ENCODE measurements at places on chromosomes 16 and 17.

- peaks cover 11% of the 10 kb centered on the region for H3K4me1 ChIP-seq
- H3K27ac ChIP-seq = peak overlapping the region; percentile 59
- no peaks in the 10 kb centered on the region for H3K36me3 ChIP-seq
Measured at GRCh38 chr17:31093866-31094599, 744 bp upstream of the NF1 start.

GRCh38 chr17:48556229-48556575 lies 11.3 kb upstream of the HOXB2 start:
- peaks cover 28% of the 10 kb centered on the region for H3K27me3 ChIP-seq
- H3K36me3 ChIP-seq = no peaks in the 10 kb centered on the region

DNA sequence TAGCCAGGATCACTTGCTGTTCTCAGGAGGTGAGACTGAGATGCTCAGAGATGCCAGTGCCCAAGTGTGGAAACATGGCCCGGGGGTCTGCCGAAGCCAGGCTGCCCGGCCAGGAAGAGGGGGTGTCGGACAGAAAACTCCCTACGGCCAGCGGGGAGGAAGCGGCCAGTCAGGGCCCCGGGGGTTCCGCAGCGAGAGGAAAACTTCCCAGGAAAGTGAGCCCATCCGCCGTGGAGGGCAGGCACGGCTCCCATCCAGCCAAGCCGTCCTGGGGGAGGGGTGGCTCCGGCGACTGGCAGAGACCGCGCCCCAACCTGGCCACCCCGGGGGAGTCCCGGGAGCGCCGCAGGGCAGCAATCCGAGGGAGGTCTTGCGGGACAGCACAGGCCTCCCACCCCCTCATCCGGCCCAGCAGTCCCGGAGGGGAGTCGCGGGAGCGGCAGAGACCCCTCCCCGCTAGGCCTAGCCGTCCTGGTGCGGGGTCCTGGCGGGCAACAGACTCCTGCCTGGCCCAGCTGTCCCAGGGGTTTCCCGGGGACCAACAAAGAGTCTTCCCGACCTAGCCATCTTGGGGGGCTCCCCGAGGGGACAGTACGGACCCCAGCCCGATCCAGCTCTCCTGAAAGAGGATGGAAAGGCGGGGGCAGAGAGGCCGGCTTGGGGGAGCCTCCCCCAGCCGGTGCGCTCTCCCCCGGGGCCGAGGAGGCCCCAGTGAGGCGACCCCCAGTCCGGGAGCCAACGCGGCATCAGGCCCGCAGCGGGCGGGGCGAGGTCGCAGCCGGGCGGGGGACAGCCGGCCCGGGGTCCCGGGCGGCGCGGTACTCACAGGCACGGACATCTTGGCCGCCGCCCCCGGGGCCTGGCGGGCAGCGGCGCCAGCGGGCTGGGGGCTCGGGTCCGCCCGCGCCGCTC lies 13.8 kb upstream of the BCAR1 start:
- no peak overlapping the region for H3K27ac ChIP-seq
- DNase-seq = no peak
- peak overlapping the region; percentile 50 for H3K4me3 ChIP-seq
- H3K36me3 ChIP-seq = no peaks in the 10 kb centered on the region
- peaks cover 3% of the 10 kb centered on the region for H3K4me1 ChIP-seq
- H3K27me3 ChIP-seq = peaks cover 68% of the 10 kb centered on the region

DNA sequence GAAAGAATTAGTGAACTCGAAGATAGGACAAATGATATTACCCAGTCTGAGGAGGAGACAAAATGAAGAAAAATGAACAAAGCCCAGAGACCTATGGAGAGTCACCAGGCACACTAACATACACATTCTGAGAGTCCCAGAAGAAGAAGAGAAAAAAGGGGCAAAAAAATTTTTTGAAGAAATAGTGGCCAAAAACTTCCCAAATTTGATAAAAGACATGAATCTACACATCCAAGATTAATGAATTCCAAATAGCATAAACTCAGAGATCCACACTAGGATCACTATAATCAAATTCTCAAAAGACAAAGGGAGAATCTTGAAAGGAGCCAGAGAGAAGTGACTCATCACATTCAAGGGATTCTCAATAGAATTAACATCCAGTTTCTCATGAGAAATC lies 3.4 kb upstream of the OR4D1 start:
- no peak overlapping the region for H3K27ac ChIP-seq
- no peaks in the 10 kb centered on the region for H3K4me1 ChIP-seq
- no peaks in the 10 kb centered on the region for H3K27me3 ChIP-seq
- no peak overlapping the region for H3K4me3 ChIP-seq
- DNase-seq = no peak

- H3K4me3 ChIP-seq = no peak overlapping the region
- no peak overlapping the region for H3K27ac ChIP-seq
- no peaks in the 10 kb centered on the region for H3K4me1 ChIP-seq
- H3K27me3 ChIP-seq = peaks cover 6% of the 10 kb centered on the region
- H3K36me3 ChIP-seq = no peaks in the 10 kb centered on the region
Measured at GRCh38 chr17:68566442-68566738, 34.8 kb downstream of the FAM20A start.

DNA sequence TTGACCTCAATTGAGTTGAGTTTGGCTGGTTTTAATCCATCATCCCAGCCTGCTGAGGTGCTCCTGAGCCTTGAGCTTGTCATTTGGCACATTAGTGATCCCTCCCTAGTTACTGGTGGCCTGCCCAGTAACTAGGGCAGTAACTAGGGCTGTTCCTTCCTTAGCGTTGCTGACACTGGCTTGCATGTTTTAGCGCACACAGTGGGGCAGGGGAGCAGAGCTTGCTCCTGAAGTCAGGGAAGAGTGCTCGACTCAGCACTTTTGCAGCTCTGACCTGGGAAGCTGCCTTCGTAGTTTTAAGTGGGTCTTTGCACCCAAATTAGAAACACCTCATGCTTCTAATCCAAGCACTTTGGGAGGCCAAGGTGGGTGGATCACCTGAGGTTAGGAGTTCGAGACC lies 15.7 kb downstream of the CCDC42 start:
- DNase-seq = no peak
- no peak overlapping the region for H3K4me3 ChIP-seq
- H3K4me1 ChIP-seq = no peaks in the 10 kb centered on the region
- peaks cover 3% of the 10 kb centered on the region for H3K27me3 ChIP-seq

GRCh38 chr16:85570213-85570734 lies 42.8 kb upstream of the GSE1 start:
- DNase-seq = peak; percentile 65
- H3K4me1 ChIP-seq = peaks cover 59% of the 10 kb centered on the region
- H3K4me3 ChIP-seq = peak overlapping the region; percentile 51
- H3K36me3 ChIP-seq = peaks cover 27% of the 10 kb centered on the region

DNA sequence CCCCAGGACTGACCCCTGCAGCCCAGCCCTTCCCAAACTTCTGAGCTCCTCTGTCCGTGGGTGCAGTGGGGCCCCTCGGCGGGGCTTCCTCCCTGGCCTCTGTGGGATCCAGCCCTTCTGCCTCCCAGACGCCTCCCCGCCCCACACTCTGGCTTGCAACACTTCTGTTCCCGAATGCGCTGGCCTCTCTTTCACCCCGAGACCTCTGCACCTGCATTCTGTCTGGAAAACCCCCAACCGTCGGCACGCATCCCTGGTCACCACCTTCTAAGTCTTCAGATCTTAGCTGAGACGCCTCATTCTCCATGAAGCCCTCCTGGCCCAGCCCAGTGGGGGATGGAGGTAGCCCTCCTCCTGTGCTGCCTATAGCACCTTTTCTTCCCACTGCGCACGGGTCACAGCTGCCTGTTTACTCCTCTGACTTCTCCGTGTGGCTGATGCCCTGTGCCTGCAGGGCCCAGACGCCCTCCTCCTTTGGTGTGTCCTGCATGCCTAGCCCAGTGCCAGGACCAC lies 26.4 kb downstream of the TMEM235 start:
- no peak for DNase-seq
- peak overlapping the region; percentile 18 for H3K27ac ChIP-seq
- no peaks in the 10 kb centered on the region for H3K27me3 ChIP-seq
- no peak overlapping the region for H3K4me3 ChIP-seq
- H3K4me1 ChIP-seq = peaks cover 27% of the 10 kb centered on the region

DNA sequence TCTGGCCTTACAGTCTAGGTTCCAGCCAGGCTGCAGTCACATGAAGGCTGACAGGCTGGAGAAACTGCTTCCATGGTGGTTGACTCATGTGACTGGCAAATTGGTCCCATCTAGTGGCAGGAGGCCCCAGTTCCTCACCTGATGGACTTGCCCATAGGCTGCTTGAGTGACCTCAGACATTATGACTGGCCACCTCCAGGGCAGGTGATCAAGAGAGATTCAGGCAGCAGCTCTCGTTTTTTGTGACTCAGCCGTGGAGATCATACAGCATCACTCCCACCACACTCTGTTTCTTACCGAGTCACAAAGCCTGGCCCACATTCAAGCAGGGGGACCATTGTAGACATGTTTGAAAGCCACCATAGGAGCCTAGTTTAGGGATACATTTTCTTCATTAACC lies 34.5 kb downstream of the SIAH1 start:
- H3K4me1 ChIP-seq = peaks cover 26% of the 10 kb centered on the region
- peaks cover 41% of the 10 kb centered on the region for H3K36me3 ChIP-seq
- no peak overlapping the region for H3K4me3 ChIP-seq
- DNase-seq = no peak
- H3K27me3 ChIP-seq = no peaks in the 10 kb centered on the region

DNA sequence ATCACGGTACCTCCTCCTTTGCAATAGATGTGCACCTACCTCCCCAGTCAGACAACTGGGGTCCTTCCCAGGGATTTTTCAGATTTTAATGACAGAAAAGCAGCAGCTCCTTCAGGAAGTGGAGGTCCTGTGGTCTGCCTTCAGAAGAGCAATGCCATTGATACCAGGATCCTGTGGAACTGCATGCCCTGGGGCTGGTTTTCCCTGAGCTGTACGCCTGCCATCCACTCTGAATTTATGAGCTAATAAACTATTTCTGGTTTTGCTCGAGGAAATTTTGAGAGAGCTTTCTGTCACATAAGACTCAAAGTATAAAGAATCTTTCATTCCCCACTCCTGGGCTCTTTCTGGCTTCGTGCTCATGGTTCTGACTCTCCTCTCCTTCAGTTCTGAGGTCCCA lies 10.0 kb upstream of the CCL23 start:
- no peak overlapping the region for H3K27ac ChIP-seq
- H3K27me3 ChIP-seq = peaks cover 38% of the 10 kb centered on the region
- no peaks in the 10 kb centered on the region for H3K36me3 ChIP-seq
- DNase-seq = no peak
- H3K4me1 ChIP-seq = no peaks in the 10 kb centered on the region

DNA sequence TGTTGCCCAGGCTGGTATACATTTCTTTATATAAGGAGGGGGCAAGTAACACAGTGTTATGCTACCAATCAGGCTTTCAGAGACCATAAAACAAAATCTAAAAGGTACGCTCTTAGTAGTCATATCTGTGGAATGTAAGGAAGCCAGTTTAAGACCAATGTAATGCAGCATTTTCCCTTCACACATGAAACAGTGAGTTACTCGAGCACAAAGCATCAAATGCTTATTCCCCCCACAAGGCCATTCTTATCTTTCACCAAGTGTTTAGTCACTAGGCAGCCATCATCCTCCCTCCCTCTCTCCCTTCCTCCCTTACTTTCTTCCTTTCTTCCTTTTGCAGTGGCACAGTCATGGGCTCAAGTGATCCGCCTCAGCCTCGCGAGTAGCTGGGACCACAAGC lies 12.8 kb downstream of the HMOX2 start:
- peak overlapping the region; percentile 85 for H3K27ac ChIP-seq
- no peak overlapping the region for H3K4me3 ChIP-seq
- no peak for DNase-seq
- peaks cover 61% of the 10 kb centered on the region for H3K4me1 ChIP-seq
- H3K36me3 ChIP-seq = peaks cover 37% of the 10 kb centered on the region

- H3K36me3 ChIP-seq = no peaks in the 10 kb centered on the region
- DNase-seq = no peak
- H3K4me3 ChIP-seq = no peak overlapping the region
- no peaks in the 10 kb centered on the region for H3K4me1 ChIP-seq
- H3K27me3 ChIP-seq = peaks cover 36% of the 10 kb centered on the region
Measured at GRCh38 chr16:18060351-18060750, 276.2 kb downstream of the NPIPA8 start.

GRCh38 chr17:50093246-50093645 lies 1.9 kb upstream of the PDK2 start:
- H3K27me3 ChIP-seq = no peaks in the 10 kb centered on the region
- DNase-seq = no peak
- H3K4me1 ChIP-seq = peaks cover 12% of the 10 kb centered on the region

GRCh38 chr16:80993307-80993706 lies 13.4 kb downstream of the CMC2 start:
- no peak overlapping the region for H3K27ac ChIP-seq
- peaks cover 29% of the 10 kb centered on the region for H3K4me1 ChIP-seq
- H3K4me3 ChIP-seq = no peak overlapping the region
- DNase-seq = no peak
- peaks cover 38% of the 10 kb centered on the region for H3K36me3 ChIP-seq
- H3K27me3 ChIP-seq = no peaks in the 10 kb centered on the region

- no peak overlapping the region for H3K27ac ChIP-seq
- no peaks in the 10 kb centered on the region for H3K4me1 ChIP-seq
- no peak overlapping the region for H3K4me3 ChIP-seq
- H3K36me3 ChIP-seq = no peaks in the 10 kb centered on the region
Measured at GRCh38 chr16:9316615-9317014, 225.2 kb downstream of the HAPSTR1 start.

GRCh38 chr16:89246903-89247733 lies 29.6 kb downstream of the ZNF778 start:
- peak overlapping the region; percentile 77 for H3K4me3 ChIP-seq
- no peaks in the 10 kb centered on the region for H3K27me3 ChIP-seq
- H3K27ac ChIP-seq = peak overlapping the region; percentile 38
- peak; percentile 90 for DNase-seq
- H3K4me1 ChIP-seq = peaks cover 10% of the 10 kb centered on the region
- H3K36me3 ChIP-seq = peaks cover 7% of the 10 kb centered on the region

DNA sequence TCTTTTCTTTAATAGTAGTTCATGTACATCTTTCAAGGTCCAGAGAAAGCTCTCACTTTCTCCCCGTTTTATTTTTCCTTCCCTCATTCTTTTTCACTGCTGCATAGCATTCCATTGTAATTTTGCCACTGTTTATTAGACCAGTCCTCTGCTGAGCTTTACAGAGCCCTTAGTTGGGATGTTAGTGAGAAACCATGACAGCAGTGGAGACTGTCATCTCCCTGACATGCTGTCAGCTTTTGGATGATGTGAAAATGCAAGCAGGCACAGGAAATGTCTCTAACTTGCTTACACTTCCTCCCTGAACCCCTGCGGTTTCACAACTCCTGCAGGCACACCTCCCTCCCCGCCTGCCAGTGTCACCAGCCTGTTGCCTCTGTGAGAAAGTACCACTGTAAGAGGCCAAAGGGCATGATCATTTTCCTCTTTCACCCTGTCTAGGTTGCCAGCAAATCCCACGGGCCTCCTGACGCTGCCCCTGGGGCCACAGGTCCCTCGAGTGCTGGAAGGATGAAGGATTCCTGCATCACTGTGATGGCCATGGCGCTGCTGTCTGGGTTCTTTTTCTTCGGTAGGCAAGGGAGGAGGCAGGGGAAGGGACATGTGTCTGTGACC lies at the start of gene ITGAL:
Gene ITGAL (plus strand): TSS at position 415 of the 615 bp plus-strand sequence. CDS start 96 bp downstream, at position 511.
- peaks cover 51% of the 10 kb centered on the region for H3K4me1 ChIP-seq
- peak; percentile 86 for DNase-seq
- no peaks in the 10 kb centered on the region for H3K27me3 ChIP-seq
- peak within 1 kb of the TSS; percentile 91 for H3K4me3 ChIP-seq
- peaks cover 48% of the 10 kb centered on the region for H3K36me3 ChIP-seq

- H3K4me3 ChIP-seq = peak within 1 kb of the TSS; percentile 78
- no peaks in the 10 kb centered on the region for H3K27me3 ChIP-seq
- peaks cover 26% of the 10 kb centered on the region for H3K4me1 ChIP-seq
- H3K36me3 ChIP-seq = peaks cover 18% of the 10 kb centered on the region
Measured at GRCh38 chr17:36591434-36592315, at the start of gene DHRS11. TSS of gene DHRS11 (plus strand) at chr17:36591879. CDS start at chr17:36592010, 131 bp downstream.

- H3K4me1 ChIP-seq = peaks cover 2% of the 10 kb centered on the region
- DNase-seq = no peak
- H3K36me3 ChIP-seq = peaks cover 4% of the 10 kb centered on the region
- H3K4me3 ChIP-seq = no peak overlapping the region
- peaks cover 25% of the 10 kb centered on the region for H3K27me3 ChIP-seq
Measured at GRCh38 chr17:83100220-83100852, 20.9 kb downstream of the METRNL start.

Measured in activated naive CD8-positive, alpha-beta T cell treated with anti-CD3 and anti-CD28 coated beads for 36 hours (primary cell).